ENCODE measurements at places on chromosomes 12 and 14. TPM values are rescaled to one million over a fixed set of nuclear protein-coding genes. Genes with fewer than 3 reads are reported as not detected.

GRCh38 chr12:96874211-96874610 is 32.8 kb upstream of the NEDD1 start:
- no peak for DNase-seq

DNA sequence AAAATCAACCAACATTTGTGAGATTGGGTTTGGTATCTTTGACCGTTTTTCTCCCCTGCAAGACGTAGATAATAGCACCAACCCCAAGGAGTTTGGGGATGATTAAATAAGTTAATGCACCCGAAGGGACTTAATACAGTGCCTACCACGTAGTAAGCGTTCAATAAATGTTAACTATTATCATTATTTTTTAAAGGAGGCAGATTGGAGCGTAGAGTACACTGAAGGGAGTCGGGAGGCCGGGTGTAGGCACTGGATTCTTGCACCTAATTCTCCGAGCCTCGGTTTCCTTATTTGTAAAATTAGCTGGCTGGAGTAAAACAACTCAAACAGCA is 367 bp upstream of the FRS2 start:
- DNase-seq, result no peak

GRCh38 chr12:52358575-52359350 is 8.5 kb downstream of the KRT85 start:
- DNase-seq, result no peak

GRCh38 chr12:56261503-56262232 is 3.5 kb upstream of the ANKRD52 start:
- DNase-seq, result no peak

GRCh38 chr14:38074081-38074480 is 133.6 kb upstream of the SSTR1 start:
- DNase-seq, result no peak

GRCh38 chr14:30751646-30752416 is 122.5 kb upstream of the COCH start:
- DNase-seq, result no peak

- no peak for DNase-seq
Measured at GRCh38 chr12:55072083-55072482, 52.3 kb downstream of the NEUROD4 start.

GRCh38 chr12:24360461-24360860 is 411.0 kb upstream of the SOX5 start:
- no peak for DNase-seq

GRCh38 chr14:69170839-69171238 is 17.9 kb upstream of the DCAF5 start:
- peak; percentile 46 for DNase-seq

DNA sequence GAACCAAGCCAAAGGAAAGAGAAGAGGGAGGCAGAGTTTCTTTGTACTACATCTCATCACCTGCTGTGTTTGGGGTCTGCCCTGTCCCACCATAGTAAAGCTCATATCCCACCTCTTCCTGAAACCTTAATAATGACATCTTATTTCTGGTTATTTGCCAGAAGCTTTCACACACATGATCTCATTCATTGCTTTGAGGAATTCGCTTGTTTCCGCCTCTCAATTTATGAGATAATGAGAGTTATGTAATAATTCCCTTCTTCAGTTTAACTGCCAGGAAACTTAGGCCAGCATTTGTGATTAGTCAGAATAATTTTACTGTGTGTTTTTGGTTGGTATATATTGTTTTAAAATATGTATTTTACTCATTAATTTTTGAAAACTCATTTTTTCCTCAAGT is 205.2 kb downstream of the CACNA1C start:
- no peak for DNase-seq

DNA sequence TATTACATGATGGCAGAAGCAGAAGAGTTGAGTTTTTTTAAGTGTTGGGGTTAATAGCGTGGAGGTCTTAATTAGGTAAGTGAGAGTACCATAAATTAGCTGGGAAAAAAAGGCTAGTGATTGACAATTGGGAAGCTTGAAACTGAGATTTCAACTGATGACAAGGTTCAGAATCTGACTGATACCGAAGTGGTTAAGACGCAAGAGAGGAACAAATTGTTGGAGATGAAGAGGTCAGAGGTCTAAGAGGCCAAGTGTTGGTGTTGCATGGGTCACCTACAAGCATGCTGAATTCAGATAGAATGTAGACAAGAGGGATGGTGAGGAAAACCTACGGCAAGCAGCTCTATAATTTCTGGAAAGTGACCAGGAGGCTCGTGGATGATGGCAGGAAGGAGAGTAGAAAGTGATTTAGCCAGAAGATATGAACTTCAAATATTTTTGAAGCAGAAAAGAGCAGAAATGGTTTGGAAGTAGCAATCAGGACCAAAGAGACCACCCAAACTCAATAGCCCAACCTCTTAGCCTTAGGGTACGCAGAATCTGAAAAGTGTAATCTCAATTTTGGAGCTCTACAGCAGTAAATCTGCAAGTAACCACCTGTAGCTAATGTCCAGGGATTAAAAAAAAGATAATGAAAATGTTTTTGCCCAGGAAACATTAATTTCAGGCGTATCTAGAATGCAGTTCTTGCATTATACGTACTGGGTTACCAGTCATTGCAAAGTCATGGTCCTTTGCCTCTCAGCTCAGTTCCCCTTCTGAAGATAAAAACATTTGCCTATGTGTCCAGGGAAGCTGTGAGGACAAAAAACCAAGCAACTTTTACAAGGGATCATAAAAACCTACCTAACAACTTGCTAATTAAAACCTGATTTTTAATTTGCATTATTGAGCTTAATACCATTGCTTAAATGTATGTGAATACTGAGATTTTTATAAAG is 1.7 kb upstream of the TMPO start:
- no peak for DNase-seq

DNA sequence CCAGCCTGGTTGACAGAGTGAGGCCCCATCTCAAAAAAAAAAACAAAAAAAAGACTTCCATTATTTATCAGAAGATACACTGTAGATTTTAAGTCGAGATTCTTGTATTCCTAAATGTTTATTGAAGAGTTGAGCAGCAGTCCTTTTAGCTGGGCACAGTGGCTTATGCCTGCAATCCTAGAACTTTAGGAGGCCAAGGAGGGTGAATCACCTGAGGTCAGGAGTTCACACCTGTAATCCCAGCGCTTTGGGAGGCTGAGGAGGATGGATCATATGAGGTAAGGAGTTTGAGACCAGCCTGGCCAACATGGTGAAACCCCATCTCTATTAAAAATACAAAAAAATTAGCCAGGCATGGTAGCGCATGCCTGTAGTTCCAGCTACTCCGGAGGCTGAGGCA is 57.6 kb downstream of the HEATR5A start:
- DNase-seq, result no peak

DNA sequence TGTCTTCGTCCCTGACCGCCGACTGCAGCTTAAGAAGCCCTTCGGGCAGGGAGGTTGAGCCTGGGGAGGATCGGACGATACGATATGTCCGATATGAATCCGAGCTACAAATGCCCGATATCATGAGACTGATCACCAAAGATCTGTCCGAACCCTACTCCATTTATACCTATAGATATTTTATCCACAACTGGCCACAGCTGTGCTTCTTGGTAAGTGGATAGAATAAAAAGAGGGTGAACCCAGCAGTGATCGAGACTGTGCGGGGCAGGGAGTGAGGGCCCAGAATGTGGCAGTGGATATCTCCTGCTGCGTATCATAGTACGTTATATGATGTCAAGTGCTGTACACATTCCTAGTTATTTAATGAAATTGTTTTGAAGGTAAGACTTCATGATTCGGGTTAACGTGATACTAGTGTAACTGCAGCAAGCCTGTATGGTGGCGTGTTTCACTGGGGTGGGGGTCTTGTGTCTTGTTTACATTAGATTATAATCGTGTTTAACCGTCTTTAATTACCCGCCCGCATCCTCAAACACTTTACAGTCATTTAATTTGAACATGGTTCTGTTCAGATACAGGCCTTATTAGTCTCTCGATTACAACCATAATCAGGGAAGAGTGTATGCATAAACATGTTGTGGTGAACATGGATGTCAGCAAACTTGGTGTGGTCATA is 1.3 kb downstream of the NAA30 start:
- DNase-seq, result no peak

- no peak for DNase-seq
Measured at GRCh38 chr14:65302571-65303189, 109.8 kb upstream of the FUT8 start.

DNA sequence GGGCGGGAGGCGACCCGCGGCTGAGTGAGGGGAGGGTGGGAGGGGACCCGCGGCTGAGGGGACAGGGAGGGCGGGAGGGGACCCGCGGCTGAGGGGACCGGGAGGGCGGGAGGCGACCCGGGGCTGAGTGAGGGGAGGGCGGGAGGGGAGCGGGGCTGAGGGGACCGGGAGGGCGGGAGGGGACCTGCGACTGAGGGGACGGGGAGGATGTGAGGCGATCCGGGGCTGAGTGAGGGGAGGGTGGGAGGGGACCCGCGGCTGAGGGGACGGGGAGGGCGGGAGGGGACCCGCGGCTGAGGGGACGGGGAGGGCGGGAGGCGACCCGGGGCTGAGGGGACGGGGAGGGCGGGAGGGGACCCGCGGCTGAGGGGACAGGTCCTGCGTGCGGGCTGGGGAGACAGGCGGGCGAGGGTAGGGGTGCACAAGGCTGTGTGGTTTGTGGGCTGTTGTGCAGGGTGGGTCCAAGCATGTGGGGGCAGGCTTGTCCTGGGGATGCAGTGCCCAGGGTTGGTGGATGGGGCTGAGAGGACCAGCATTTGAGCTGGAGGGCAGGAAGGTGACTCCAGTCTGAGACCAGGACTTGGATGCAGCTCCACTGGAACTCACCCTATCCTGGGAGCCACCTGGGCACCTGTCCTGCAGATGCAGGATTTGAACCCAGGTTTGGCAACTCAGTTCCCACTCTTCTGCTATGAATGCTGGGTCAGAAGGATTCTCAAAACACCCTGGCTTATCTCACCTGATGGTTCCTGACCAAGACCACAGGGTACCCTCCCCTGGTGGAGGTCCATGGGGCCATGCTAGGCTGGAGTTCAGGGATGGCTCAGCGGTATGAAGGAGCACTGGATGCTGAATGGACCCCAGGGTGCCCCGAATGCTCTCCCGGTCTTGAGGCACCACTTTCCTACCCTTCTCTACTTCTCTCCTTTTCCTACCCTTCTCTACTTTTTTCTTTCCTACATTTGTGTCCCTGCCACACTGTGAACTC is 9.4 kb downstream of the PLD4 start:
- no peak for DNase-seq

- DNase-seq, result no peak
Measured at GRCh38 chr12:27523305-27523641, 733 bp upstream of the PPFIBP1 start.

GRCh38 chr12:11822081-11822834 is 172.8 kb downstream of the ETV6 start:
- peak; percentile 83 for DNase-seq

The CCDC197 gene
- total RNA-seq, result not detected

The KRT72 gene
- total RNA-seq, result 0.10 TPM

The NANOG gene
- 0.20 TPM for total RNA-seq

The VDR gene
- total RNA-seq, result 0.50 TPM

The DEPDC4 gene
- total RNA-seq, result 1.8 TPM

The SOAT2 gene
- total RNA-seq, result not detected

The SLC16A7 gene
- total RNA-seq, result 34.8 TPM

The TSPAN19 gene
- 1.1 TPM for total RNA-seq

The MYF5 gene
- not detected for total RNA-seq

The RND1 gene
- total RNA-seq, result 8.5 TPM

The RD3L gene
- total RNA-seq, result not detected

The NGB gene
- 2.6 TPM for total RNA-seq

The VWF gene
- 76.6 TPM for total RNA-seq

The SLC25A47 gene
- not detected for total RNA-seq

The KRT77 gene
- total RNA-seq, result 0.10 TPM

The PLEKHD1 gene
- total RNA-seq, result 3.0 TPM

The HOXC10 gene
- not detected for total RNA-seq
